ENCODE measurements at places on chromosomes 7 and 10. TPM values are rescaled to one million over a fixed set of nuclear protein-coding genes. Genes with fewer than 3 reads are reported as not detected.
A peak's percentile ranks its signal among the peaks of the same experiment; 100 is the strongest.

Gene CASTOR2
- polyA plus RNA-seq: 4.0 TPM

Gene OPALIN
- not detected for polyA plus RNA-seq

Gene KIF5B
- polyA plus RNA-seq: 50.3 TPM

Gene TEX36
- polyA plus RNA-seq: not detected

Gene PAPOLB
- polyA plus RNA-seq: not detected

Gene LIPM
- polyA plus RNA-seq: not detected

Gene TDRD1
- not detected for polyA plus RNA-seq

Gene HTR5A
- polyA plus RNA-seq: not detected

Gene DPP6
- not detected for polyA plus RNA-seq

DNA sequence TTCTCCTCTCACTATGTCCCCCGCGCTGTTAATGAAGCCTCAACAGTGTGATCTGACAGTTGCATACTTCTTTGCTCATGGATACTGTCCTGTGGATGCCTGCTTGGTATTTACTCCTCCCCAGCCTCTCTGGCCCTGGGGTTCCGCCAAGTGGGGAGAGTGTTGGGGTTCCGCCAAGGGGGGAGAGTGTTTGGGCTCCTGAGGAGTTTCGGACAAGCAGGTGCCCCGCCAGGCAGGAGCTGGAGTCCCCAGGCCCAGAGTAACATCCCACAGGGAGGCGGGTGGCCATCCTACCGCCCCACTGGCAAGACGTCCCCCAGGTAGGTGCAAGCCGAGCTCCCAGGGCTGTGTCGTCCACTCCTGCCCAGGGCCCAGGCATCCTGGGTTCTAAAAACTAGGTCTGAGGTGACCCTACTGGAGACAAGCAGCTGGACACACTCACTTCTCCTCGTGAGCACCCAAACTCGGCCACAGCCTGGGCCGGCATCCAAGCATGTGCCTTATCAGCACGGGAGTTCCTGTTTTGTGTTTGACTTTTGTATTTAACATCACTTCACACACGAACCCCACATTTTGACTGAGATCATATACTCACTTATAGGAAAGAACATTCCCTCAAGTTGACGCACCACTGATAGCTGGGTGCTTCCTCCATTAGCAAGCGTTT lies 34.2 kb downstream of the CAMK2B start:
- no peak for DNase-seq

DNA sequence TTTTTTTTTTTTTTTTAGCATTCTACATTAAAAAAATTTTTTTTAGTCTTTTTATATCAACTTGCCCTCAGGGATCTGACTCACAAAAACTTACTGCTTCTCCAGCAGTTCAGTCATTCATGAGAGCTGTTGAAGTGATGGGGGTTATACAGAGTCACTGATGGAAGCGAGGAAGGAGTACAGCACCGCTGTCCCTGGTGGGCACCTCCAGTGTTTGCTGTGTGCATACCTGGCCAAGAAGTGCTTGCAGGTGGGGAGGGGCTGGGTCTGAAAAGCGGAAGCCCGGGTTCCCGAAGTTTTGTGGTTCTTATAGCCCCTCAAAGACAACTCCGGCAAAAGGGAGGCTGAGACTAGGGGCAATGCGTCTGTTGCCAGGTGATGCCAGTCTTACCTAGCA lies 46.2 kb downstream of the MINDY4 start:
- peak; percentile 30 for DNase-seq

DNA sequence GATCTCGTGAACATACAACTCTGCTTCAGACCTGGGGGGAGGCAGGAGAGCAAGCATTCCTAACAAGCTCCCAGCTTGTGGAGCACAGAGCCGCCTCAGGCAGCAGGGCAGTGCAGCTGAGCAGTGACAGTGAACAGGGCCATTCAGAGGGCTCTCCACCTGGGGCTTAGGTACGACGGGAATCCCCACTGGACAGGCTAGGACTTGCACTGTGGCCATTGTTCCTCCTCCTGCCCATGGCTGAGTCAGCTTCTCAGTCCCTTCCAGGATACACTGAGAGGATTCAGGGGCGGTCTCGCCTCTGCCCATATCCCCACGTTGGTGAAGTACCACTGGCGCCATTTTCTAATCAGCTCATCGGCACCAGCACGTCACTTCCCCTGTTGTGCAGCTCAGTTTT lies 71.1 kb downstream of the FIGNL1 start:
- DNase-seq: peak; percentile 98

GRCh38 chr10:79238606-79239005 lies 108.7 kb upstream of the PPIF start:
- DNase-seq: peak; percentile 37

DNA sequence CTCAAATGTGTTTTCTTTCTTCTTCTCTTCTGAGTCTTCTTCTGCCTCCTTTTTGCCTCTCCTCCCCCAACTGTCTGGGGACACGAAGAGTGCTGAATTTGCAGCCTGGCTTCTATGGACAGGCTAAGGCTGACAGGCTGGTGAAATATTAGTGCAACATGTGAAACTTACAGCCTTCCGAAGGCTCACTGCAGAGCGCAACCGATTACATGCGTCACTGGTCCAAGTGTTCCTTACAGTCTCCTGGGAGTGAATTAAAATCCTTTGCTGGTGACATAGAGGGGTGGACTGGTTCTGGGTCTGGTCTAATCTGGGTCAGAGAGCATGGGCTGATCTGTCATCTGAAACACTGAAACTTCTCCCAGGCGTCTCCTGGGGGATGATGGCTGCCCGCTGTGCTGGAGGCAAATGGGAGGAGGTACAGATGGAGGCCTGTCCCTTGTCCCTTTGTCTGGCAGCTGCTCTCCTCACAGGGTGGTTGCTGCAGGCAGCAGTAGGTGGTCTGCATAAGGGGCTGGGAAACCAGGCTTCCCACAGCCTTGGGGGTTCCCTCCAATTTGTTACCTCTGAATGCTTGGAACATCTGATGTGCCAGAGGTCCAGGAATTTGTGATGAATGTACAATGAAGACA lies 143.8 kb upstream of the BMPER start:
- DNase-seq: no peak

DNA sequence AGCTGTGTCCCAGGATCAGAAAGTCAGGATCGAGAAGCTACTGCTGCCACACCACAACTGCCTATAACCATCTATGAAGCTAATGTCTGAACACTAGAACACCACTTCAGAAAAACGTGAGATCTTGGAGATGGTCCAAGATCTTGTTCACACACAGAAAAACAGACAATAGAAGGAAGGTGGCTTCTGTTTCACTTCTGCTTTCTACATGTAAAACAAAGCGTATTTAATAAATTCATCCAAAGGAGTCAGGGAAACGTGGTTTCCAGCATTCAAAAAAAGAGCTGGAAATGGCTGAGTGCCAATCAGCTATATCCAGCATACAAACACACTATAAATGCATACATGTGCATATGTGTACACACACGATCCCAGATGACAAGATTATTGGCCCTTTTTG lies 70.2 kb upstream of the CCDC71L start:
- no peak for DNase-seq

GRCh38 chr10:103811463-103811862 lies 43.9 kb downstream of the SH3PXD2A start:
- no peak for DNase-seq

- peak; percentile 68 for DNase-seq
Observed at GRCh38 chr7:106365252-106366005, 80.6 kb upstream of the NAMPT start.

DNA sequence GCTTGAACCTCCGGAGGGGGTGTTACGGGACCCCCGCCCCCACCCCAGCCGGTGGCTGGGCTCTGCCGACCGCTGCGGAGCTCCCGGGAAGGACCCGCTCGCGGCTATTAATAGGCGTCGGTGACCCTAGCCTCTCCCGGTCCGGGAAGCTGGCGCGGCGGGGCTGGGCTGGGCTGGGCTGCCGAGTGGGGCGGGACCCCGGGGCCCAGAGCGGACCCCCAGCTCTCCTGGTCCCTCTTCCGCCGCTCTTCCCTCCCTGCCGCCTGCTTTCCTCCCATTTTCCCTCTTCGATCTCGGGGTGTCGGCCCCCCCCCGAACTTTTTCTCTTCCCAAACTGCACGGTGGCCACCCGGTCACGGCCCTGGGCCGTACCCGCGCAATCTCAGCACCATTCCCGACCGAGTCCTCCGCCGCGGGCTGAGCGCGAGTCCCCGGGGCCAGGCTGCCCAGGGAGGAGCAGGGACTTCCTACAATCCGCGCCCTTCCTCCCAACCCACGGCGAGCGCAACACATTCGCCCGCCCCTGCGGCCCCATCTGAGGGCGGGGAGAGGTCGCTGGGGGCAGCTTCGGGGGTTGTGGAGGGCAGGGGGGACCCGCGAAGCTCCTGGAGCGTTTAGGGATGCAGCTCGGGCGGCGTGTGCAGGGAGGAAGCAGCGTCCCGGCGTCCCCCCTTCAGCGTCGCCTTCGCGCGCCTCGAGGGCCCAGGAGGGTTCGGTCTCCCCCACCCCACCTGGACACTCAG lies 3.1 kb upstream of the ELFN1 start:
- DNase-seq: no peak

- no peak for DNase-seq
Observed at GRCh38 chr10:102300278-102300843, 55.0 kb downstream of the GBF1 start.

DNA sequence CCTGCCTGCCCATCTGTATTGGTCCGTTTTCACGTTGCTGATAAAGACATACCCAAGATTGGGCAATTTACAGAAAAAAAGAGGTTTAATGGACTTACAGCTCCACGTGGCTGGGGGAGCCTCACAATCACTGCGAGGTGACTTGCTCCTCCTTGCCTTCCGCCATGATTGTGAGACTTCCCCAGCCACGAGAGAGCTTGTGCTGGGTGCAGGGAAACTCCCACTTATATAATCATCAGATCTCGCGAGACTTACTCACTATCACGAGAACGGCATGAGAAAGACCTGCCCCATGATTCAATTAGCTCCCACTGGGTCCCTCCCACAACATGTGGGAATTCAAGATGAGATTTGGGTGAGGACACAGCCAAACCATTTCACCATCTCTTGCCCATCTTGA lies 111.8 kb downstream of the MYL10 start:
- DNase-seq: no peak

DNA sequence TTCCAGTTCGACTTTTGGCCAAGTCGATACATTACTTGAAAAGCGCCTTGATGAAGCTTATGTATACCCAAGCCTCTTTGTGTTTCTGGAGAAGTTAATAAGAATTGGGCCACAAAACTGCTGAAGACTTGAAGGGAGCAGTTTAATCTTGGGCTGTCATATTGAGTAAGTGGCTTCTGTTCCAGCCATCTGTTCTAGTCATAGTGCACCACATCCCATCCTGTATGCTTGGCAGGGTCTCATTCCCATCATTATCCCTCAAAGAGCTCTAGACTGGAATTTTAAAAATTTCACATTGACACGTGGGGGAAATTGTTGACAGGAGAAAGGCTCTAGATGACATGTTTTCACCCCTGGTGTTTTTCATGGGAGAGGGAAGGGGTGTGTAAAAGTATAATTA lies 196.6 kb upstream of the PLPP4 start:
- DNase-seq: no peak

- no peak for DNase-seq
Observed at GRCh38 chr10:10967581-10968256, 50.0 kb upstream of the CELF2 start.

All from mammary epithelial cell (primary cell).